ENCODE measurements at places on chromosomes 12 and 14.
A peak's percentile ranks its signal among the peaks of the same experiment; 100 is the strongest.

- DNase-seq, result no peak
Observed at GRCh38 chr14:78310272-78310671, 140.1 kb downstream of the NRXN3 start.

- no peak for DNase-seq
Observed at GRCh38 chr12:104720339-104721038, 237.6 kb downstream of the SLC41A2 start.

DNA sequence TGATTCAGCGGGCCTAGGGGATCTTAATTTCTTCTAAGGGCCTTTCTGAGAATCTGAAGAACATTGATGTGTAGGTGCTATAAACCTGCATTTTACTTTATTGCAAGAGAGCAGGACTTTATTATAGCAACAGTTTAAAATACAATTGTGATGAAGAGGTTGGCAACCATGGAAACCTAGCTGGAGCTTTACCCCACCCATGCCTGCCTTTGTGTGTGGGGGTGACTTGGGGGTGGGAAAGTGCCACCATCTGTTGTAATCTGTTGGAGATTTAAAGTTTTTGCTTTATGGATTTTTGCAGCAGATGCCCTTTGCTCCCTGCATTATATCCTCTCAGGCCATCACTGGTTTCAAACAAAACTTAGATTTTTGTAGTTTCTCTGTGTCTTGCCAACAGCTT is 64.6 kb downstream of the ATG14 start:
- DNase-seq, result no peak

DNA sequence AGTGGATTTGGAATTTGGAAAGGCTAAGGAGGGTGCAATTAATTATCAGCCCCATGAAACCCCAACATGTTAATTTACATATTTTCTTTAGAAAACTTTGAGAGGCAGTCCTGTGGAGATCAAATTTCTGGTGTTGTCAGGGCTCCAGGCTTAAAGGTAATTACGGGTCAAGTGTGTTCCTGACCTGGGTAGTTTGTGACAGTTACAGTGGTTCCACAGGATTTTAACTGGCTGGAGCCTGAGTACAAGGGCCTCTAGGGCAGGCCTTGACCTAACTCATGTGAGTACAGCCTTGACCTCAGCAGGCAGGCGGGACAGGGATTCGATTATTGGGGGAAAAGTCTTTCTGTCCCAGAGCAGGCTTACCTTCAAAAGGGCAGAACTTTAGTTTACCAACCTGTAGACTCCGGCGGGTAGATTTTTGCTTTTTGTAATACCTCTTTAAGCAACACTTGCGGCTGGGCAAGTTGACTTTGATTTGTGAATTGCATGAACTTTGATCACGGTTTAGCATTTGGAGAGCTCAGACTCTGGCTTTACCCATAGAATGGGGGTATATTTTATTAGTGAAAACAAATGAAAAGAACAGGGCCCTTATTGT is 8.4 kb upstream of the PPTC7 start:
- no peak for DNase-seq

GRCh38 chr12:56670836-56671235 is 17.2 kb downstream of the PTGES3 start:
- no peak for DNase-seq

GRCh38 chr14:55508676-55509075 is 68.3 kb upstream of the TBPL2 start:
- no peak for DNase-seq

DNA sequence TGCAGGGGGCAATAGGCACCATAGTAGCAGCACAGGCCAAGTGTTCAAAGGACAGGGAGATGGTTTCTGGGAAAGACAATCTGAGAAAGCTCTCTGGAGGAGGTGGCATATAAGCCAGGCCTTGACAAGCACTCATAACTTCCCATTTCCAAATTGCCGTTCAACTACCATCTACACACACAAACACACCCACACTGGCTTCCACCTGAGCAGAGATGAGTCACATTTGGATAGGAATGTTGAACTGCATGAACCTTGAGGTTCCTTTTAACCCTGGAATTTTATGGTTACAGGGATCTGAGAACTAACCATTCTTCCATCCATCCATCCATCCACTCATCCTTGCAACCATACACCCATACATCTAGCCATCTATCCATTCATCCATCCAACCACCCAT is 86.6 kb downstream of the KSR2 start:
- no peak for DNase-seq

GRCh38 chr12:80282761-80283160 is 161.3 kb upstream of the PTPRQ start:
- DNase-seq, result no peak

- DNase-seq, result peak; percentile 78
Observed at GRCh38 chr12:124764870-124765580, 98.6 kb downstream of the SCARB1 start.

- no peak for DNase-seq
Observed at GRCh38 chr14:67583711-67584644, 16.1 kb downstream of the PIGH start.

GRCh38 chr12:131290255-131290959 is 336.7 kb downstream of the ADGRD1 start:
- DNase-seq, result no peak

DNA sequence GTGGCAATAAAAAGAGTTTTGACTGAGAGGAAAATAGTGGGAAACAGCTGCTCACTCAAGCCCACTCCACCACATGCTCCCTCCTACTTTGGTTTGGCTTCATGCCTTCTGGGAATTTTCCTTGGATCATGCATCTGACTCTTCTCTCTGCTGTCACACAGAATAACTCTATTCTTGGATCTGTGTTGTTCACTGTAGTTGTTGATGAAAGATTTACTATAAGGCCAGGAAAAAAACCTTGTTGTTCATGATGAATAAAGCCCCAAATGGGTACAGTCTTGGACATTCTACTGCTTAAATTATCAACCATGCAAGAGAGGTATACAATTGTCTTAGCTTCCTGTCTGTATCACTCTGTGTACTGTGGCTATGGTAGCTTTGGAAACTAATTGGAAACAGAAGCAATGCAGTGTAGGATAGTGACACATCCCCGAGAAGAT is 70.5 kb downstream of the TMX1 start:
- DNase-seq, result no peak

GRCh38 chr12:122729583-122730214 is 945 bp downstream of the HCAR1 start:
- no peak for DNase-seq

- no peak for DNase-seq
Observed at GRCh38 chr12:114704096-114704495, 20.1 kb upstream of the TBX3 start.

DNA sequence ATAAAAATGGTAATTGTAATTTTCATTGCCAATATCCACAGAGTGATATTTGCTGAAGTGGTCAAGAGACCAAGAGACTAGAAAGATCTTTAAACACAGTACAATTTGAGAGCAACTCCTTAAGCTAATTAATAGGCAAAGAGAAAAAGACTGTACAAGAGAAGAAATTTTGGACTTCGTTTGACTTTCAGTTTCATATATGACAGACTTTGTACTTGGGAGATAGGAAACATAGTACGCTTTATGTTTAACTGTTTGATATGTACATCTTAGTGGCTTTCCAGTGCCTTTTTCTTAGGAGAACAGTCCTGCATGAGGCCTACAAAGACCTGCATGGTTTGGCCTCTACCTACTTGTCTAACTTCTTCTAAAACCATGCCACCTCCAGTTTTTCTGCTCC is 1118.1 kb downstream of the TRHDE start:
- no peak for DNase-seq

DNA sequence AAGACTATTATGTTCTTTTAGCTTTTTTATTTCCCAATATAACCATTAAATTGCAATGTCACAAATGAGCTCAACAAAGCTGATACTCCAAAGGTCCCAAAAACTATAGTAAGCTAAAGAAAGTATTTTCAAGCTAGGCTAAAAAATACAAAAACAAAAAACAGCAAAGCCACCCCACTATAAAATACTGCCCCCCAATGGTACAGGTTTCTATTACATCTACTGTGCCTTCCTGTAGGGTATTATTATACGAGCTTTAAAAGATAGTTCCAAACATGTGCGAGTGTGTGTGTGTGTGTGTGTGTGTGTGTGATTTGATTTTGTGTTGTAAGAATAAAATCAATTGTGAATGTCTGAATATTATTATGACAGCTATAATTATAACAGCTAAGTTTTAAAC is 1.1 kb downstream of the IFNG start:
- DNase-seq, result no peak

DNA sequence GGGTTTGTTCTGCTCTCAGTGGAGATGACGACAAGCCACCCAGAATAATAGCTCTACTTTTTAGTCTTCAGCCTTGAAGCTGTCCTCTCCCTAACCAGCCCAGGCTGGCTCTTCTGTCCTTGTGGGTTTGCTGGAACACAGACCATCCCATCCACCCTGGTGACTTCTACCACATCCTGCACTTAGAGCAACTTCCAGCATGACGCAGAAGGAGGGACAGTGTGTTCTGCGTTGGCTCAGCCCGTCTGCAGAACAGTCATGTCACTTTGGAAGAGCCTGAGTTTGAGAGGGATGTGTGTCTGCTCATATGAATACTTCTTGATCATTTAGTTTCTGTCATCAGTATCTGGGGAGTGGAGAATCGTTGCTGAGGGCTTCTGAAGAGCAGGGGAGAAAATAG is 198.0 kb downstream of the CACNA1C start:
- DNase-seq, result peak; percentile 31

- no peak for DNase-seq
Observed at GRCh38 chr14:55502746-55503284, 62.4 kb upstream of the TBPL2 start.

DNA sequence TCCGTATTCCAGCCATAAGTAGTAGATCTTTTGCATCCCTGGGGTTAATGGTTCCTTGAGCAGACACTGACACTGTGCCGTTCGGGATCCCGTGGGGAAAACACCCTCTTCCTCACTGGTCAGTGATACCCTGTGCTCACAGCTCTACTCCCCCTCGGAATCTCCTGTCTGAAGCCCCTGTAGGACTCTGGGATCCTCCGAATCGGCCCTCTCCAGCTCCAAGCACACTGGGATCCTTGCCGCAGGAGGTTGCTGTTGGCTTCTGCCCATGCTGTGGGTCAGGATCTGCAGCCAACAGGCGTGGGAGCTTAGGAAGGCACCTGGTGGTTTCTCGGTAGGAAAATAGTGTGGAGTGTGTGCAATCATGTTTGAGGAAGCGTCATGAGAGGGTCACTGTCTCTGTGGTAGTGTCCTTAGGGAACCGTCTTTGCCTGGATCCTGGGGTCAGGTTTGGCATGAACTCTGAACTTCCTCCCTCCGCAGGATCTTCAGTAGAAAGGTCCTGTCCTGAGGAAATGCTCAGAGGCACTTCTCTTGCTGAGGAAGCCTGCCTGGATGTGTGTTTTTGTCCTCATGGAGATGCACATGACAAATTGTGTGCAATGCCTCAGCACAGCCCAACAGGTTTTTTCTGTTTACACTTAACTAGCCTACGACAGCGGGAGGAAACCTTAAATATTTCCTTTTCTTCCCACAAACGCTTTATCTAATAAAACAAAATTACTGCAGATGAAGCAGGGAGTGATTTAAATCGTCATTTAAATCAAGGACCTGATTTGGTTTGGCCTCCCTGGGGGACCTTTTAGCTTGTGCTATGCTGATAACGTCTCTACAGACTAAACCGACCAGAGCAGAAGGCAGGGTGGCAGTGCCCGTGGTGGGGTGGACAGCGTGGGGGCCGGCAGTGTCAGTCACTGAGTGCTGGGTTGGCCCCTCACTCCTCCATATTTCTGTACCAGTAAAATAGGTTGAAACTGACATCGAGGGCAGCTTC is 18.7 kb downstream of the FBXL14 start:
- peak; percentile 79 for DNase-seq

DNA sequence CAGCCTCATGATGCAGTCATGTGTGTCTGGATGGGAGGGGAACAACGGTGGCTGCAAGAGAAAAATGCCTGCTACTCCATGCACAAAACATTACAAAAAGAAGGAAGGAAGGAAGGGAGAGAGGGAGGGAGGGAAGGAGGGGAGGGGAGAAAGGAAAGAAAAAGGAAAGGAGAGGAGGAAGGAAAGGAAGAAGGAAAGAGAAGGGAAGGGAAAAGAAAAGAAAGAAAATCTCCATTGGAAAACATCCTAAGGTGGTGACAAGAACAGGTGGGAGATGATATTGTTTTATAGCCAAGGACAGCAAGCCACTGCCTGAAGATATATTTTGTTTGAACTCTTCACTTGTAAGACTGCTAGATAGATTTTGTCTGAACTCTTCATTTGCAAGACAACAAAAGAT is 171.8 kb upstream of the EGLN3 start:
- no peak for DNase-seq

- no peak for DNase-seq
Observed at GRCh38 chr12:48176417-48176751, 7.1 kb upstream of the CCDC184 start.

GRCh38 chr12:52267699-52268098 is 6.7 kb upstream of the KRT86 start:
- no peak for DNase-seq

DNA sequence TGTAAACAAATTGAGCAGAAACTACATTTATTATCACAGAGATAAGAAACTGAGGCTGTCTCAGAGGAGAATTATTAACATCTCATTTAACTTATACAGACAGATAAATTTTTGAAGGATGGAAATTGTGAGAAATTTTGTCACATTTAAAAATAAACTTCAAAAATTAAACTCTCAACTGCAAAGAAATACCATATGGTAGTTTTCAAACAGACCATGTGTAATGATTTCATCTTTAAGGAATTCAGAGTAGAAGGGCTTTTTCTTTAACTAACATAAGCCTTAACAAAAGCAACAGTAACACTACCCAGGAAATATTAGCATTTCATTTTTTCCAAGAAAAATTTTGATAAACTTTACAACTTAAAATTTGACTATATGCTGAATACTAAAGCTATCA is 26.6 kb downstream of the NUP37 start:
- DNase-seq, result no peak

- no peak for DNase-seq
Observed at GRCh38 chr14:61089126-61089750, 108.2 kb downstream of the SLC38A6 start.

GRCh38 chr14:34043627-34044372 is 92.9 kb upstream of the EGLN3 start:
- no peak for DNase-seq

DNA sequence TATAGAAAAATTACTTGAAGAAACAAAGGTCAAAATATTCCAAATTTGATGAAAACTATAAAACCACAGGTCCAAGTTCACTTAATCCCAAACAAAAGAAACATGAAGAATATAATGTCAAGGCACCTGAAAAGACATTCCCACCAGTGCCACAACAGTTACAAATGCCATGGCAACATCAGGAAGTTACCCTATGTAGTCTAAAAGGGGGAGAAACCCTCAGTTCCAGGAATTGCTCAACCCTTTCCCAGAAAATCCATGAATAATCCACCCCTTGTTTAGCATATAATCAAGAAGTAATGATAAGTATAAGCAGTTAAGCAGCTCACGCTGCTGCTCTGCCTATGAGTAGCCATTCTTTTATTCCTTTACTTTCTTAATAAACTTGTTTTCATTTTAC is 3.8 kb upstream of the ACTR10 start:
- DNase-seq, result no peak
